ENCODE measurements at places on chromosomes 11 and 22.

DNA sequence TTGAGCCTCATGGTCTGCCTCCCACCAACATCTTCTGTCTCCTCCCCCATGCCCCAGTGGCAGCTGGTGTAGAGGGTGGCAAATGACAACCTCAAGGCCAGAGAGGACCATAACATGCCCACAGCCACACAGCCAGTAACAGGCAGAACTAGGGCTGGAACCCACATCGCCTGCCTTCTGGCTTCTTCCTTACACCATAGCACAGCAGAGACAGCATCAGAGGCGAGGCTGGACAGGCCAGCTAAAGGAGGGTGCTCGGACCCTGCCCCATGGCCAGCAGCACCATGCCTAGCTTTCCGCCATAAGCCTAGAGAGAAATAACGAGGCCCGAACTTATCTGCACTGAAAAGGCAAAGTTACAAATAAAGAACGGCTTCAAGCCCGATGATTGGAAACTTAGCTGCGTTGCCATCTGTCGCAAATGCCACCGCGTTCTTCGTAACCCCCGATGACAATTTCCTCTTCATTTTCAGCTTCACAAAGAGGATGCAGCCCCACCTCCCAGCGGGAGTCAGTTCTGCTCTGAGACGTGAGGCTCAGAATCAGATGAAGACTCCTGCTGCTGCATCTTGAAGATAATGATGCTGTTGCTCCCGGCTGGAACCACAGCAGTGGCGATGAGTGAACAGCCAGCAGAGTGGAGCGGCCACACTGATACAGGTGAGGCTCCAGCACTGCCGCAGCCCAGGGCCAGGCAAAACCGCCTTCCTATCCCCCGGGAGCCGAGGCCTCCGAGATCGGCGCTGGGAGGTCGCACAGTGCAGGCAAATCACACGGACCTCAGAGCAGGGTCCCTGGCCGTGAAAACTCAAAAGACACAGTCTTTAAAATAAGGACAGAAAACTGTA is 73.8 kb upstream of the RTL6 start:
- peak; percentile 25 for DNase-seq

DNA sequence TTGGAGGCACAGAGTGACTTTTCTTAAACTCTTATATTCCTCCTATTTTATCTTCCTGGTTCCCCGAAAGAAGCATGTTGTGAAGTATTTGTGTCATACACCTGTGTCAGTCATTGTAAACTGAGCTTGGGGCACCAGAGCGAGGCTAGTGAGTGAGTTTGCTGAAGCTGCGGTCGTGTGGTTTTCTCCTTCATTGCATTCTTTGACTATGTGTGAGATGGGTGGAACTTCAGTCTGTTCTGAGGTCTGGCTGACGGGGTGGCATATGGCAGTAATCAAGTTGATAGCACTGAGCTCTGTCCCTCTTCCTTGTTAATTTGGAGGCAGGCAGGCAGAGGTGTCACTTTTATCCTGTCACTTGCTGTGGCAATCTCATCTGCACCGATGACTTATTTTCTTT is 4.2 kb downstream of the VPS26B start:
- no peak for DNase-seq

GRCh38 chr11:116517077-116517476 is 255.7 kb downstream of the BUD13 start:
- no peak for DNase-seq

GRCh38 chr11:92628401-92629292 is 340.8 kb upstream of the MTNR1B start:
- DNase-seq, result no peak

GRCh38 chr11:94754819-94755218 is 13.3 kb upstream of the AMOTL1 start:
- DNase-seq, result no peak

DNA sequence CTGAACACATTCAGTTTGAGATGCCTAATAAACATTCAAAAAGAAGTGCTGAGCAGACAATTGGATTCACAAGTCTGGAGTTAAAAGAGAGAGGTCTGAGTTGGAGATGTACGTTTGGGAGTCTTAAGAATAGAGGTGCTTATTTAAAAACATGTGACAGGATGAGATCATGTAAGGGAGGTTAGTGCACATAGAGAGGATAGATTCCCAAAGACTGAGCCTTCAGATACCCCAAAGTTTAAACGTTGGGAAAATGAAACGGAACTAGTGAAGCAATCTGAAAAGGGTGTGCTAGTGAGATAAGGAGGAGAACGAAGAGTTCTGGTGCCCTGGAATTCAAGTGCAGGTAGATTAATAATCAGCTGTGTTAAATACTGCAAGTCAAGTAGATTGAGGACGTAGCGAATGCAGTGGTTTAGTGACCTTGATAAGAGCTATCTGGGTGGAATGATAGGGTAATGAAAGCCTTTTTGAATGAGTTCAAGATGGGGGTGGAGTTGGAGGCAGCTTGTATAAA is 63.7 kb downstream of the HIPK3 start:
- DNase-seq, result no peak

DNA sequence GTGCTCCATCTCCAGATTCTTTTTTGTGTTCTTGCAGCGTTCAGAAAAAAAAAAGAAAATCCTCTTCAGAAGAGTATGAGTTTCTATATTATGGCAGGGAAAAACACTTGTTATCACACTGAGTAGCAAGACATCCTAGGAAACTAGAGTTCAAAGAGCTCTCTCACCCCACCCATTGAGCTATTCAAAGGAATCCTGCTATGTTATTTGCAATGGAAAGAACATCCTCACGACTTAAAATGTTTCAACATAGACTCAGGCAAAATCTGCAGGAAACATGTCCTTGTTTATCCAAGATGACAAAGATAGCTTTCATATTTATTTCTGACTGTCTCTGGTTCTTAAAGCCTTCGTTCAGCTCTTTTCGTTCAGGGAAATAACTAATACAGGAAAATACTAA is 331.6 kb upstream of the ANO5 start:
- no peak for DNase-seq

DNA sequence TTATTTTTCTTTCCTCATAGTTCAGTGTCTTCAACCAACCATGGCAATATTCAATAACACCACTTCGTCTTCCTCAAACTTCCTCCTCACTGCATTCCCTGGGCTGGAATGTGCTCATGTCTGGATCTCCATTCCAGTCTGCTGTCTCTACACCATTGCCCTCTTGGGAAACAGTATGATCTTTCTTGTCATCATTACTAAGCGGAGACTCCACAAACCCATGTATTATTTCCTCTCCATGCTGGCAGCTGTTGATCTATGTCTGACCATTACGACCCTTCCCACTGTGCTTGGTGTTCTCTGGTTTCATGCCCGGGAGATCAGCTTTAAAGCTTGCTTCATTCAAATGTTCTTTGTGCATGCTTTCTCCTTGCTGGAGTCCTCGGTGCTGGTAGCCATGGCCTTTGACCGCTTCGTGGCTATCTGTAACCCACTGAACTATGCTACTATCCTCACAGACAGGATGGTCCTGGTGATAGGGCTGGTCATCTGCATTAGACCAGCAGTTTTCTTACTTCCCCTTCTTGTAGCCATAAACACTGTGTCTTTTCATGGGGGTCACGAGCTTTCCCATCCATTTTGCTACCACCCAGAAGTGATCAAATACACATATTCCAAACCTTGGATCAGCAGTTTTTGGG is at the start of gene OR51T1:
Gene OR51T1 (plus strand): TSS at position 41 of the 641 bp plus-strand sequence. CDS start 0 bp downstream, at position 41.
- DNase-seq, result no peak
